ENCODE measurements at places on chromosomes 5 and 9. TPM values are rescaled to one million over a fixed set of nuclear protein-coding genes. Genes with fewer than 3 reads are reported as not detected.

GRCh38 chr5:90621848-90622247, 63.3 kb downstream of the ADGRV1 start:
- no peaks in the 10 kb centered on the region for H3K36me3 ChIP-seq
- no peak overlapping the region for H3K4me3 ChIP-seq
- no peak for DNase-seq

Gene C9orf153
- total RNA-seq, result 0.52 TPM

Gene CFAP157
- total RNA-seq, result 0.65 TPM

DNA sequence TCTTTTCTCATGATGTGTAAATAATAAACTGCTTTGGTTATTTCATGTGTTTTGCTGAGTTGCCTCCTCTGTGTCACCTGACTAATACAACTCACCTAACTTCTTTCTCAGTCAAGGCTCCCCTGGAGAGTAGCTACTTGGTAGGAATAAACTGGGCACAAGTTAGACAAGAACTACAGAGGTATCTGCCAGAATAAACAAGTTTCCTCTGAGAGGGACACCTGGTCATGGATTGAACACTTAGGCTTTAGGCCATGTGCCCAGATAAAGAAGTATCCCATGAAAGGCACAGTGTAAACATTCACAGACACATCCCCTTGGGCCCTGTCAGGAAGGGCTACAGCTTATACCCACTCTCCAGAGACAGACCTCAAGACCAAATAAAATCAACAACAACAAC, 532.5 kb downstream of the KIF4B start:
- H3K36me3 ChIP-seq, result no peaks in the 10 kb centered on the region
- H3K4me1 ChIP-seq, result no peaks in the 10 kb centered on the region
- no peaks in the 10 kb centered on the region for H3K27me3 ChIP-seq
- no peak for DNase-seq
- H3K27ac ChIP-seq, result no peak overlapping the region
- no peak overlapping the region for H3K4me3 ChIP-seq

Gene CER1
- not detected for total RNA-seq

DNA sequence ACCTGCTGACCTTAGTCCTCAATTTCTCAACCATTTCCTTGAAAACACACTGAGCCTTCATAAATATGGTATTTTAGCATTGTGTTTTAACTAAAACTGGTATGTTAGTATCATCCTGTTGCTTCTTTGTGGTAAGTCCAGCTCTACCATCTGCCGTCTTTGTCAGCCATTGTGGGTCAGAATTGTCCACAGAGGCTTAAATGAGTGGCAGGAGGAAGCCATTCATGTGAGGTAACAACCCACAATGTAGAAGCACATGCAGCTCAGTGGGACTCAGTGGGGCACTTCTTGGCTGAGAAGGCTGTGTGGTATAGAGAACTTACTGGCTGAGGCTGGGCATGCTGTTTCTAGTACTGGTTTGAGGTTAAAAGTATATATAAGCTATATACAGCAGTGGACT, 149.2 kb upstream of the NR3C1 start:
- H3K4me3 ChIP-seq, result no peak overlapping the region
- H3K36me3 ChIP-seq, result no peaks in the 10 kb centered on the region
- no peaks in the 10 kb centered on the region for H3K27me3 ChIP-seq
- peaks cover 10% of the 10 kb centered on the region for H3K4me1 ChIP-seq
- no peak for DNase-seq

Gene PRR16
- total RNA-seq, result 2.8 TPM

GRCh38 chr9:16515879-16516301, 354.6 kb downstream of the BNC2 start:
- H3K4me3 ChIP-seq, result no peak overlapping the region
- H3K27me3 ChIP-seq, result no peaks in the 10 kb centered on the region
- H3K4me1 ChIP-seq, result no peaks in the 10 kb centered on the region
- no peak for DNase-seq

GRCh38 chr5:136740228-136740627, 374.9 kb upstream of the TRPC7 start:
- DNase-seq, result no peak
- H3K4me1 ChIP-seq, result no peaks in the 10 kb centered on the region
- no peak overlapping the region for H3K27ac ChIP-seq

- H3K36me3 ChIP-seq, result no peaks in the 10 kb centered on the region
- H3K27me3 ChIP-seq, result no peaks in the 10 kb centered on the region
- H3K27ac ChIP-seq, result no peak overlapping the region
- DNase-seq, result no peak
- no peaks in the 10 kb centered on the region for H3K4me1 ChIP-seq
These were observed 265.0 kb upstream of the FAM174A start for GRCh38 chr5:100270023-100270771.

DNA sequence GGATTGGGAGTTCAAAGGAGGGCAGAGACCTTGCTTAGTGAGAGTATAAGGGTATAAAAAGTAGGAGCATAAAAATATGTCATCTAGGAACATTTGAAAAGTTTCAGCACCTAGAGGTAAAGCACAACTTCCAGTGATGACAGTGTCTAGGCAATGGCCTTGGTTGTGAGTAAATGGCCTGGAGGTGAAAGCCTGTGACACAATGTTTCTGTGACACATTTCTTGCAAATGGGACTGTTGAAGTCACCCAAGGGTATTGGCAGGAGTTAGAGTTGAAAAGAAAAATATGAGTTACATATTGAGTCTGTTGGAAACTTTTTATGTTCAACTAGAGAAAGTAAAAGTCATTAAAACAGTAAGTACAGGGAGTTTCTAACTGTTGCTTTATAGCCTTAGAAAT, 14.8 kb downstream of the C5orf47 start:
- DNase-seq, result no peak
- H3K36me3 ChIP-seq, result no peaks in the 10 kb centered on the region
- peaks cover 43% of the 10 kb centered on the region for H3K27me3 ChIP-seq

GRCh38 chr5:9624196-9624947, 5.8 kb downstream of the TAS2R1 start:
- no peaks in the 10 kb centered on the region for H3K36me3 ChIP-seq
- H3K27ac ChIP-seq, result no peak overlapping the region
- peaks cover 7% of the 10 kb centered on the region for H3K4me1 ChIP-seq
- H3K4me3 ChIP-seq, result no peak overlapping the region

DNA sequence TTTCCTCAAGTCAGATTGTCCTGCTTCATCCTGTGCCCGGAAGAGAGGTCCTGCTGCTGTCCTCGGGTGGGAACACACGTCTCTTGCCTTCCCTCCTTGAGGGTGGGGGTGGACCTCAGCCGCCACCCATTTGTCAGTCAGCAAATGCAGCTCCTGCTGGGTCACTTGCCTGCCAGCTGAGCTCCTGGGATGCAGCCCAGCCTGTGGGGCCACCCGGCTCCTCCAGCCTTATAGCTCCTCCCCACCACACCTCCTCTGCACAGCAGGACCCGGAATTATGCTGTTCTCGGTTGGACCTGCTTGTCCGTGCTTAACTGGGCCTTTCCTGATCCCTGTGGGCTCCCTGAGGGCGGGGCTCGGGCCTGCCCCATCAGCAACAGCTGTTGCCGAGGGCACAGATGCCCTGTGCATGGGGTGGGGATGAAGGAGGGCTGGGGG, 52.7 kb downstream of the RXRA start:
- peak overlapping the region; percentile 36 for H3K4me3 ChIP-seq
- DNase-seq, result peak; percentile 94
- H3K36me3 ChIP-seq, result no peaks in the 10 kb centered on the region
- peaks cover 95% of the 10 kb centered on the region for H3K4me1 ChIP-seq
- H3K27me3 ChIP-seq, result no peaks in the 10 kb centered on the region

DNA sequence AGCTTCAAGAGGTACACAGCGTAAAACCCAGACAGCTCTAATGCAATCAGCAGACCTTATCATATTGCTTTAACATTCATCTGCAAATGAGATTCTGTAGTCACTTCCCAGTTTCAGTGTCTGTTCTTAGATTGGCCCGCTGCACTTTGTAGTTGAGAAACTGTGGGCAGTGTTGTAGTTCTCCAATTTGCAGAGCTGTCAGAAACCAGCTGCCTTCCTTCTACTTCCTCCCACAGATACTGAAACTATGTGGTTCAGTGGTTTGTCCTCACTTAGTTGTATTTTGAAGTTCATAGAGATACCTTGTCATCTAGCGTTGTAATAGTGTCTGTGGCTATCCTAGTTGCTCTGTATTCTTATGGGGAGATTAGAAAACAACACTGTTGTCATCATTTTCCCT, 39.6 kb upstream of the TRIM36 start:
- H3K27me3 ChIP-seq, result no peaks in the 10 kb centered on the region
- no peak overlapping the region for H3K27ac ChIP-seq
- H3K4me1 ChIP-seq, result no peaks in the 10 kb centered on the region

DNA sequence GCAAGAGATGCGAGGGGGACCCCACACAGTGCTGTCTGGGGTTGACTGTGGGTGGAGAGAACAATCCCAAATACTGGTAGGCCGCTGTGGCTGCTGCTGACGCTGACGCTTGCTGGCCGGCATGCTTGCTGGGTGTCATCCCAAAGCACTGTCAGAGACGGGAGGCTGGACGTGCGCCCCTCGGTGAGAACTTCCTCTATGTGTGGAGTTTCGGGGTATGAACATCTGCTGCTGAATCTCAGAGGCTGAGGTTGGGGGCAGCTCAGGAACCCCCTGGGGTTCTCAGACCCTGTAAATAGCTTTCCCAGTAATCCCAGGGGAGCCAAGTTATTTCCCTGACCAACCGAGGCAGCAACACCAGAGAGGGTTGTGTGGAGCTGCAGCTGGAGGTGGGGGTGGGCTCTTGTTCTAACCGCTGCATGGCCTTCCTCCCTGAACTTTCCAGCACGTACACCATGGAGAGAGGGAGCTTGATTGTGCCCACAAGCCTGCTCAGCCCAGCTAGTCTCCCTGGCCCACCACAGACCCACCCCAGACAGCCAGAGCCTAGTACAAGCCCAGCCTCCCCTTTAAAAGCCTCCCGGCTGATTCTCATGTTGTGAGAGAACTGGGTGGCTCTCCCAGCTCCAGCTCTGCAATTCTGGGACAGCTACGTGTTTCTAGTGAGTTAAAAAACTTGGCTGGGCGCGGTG, 21.8 kb upstream of the SLC12A7 start:
- DNase-seq, result no peak
- no peaks in the 10 kb centered on the region for H3K36me3 ChIP-seq
- no peaks in the 10 kb centered on the region for H3K27me3 ChIP-seq
- peaks cover 32% of the 10 kb centered on the region for H3K4me1 ChIP-seq
- no peak overlapping the region for H3K27ac ChIP-seq
- H3K4me3 ChIP-seq, result no peak overlapping the region

DNA sequence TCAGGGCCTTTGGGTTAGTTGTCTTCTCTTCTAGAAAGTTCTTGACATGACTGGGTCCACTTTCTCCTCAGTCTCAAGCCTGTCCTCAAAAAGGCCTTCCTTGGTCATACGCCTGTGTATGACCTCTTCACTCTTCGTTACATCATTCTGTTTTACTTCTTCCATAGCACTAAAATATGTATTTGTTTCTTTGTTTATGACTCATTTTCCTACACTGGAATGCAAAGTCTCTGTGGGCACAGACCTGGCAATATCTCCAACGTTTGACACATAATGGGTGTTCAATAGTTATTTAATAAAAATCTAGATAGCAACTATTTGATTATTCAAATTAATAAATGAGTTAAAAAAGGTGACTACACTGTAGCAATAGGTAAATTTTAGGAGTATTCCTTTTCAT, 85.1 kb downstream of the YIPF5 start:
- H3K4me1 ChIP-seq, result no peaks in the 10 kb centered on the region
- H3K27me3 ChIP-seq, result no peaks in the 10 kb centered on the region
- no peaks in the 10 kb centered on the region for H3K36me3 ChIP-seq

DNA sequence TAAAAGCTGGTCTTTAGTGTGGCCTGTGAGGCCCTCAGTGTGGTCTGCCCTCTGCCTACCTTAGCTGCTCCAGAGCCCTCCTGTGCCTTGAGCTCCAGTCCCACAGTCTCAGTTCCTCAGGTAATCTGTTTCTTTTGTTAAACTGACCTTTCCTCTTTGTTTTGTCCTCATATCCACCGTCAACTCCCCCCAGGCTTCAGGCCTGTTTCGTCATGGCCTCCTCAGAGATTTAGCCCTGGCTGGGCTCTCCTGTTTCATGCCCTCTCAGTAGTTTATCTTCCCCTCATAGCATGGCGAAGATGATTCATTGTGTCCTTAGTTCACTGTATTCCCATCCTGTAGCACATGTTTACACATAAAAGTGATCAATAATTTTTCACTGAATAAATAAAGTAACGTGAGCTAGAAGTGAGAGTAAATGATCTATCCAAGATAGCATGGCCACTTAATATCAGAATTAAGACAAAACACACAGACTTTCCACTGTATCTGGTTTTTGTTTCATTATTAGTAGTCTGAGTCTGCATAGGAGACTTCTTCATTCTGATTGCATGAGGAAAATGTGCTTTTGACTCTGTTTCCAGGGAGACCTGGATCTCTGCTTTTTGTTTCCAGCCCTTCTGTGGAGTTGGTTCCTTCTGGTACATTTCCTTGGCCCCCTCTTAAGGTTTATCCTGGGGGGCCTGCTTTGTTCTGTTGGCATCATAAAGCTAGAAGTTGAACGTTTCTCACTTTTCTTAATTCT, 70.5 kb downstream of the SNX24 start:
- H3K27ac ChIP-seq, result no peak overlapping the region
- DNase-seq, result no peak
- H3K4me1 ChIP-seq, result no peaks in the 10 kb centered on the region

DNA sequence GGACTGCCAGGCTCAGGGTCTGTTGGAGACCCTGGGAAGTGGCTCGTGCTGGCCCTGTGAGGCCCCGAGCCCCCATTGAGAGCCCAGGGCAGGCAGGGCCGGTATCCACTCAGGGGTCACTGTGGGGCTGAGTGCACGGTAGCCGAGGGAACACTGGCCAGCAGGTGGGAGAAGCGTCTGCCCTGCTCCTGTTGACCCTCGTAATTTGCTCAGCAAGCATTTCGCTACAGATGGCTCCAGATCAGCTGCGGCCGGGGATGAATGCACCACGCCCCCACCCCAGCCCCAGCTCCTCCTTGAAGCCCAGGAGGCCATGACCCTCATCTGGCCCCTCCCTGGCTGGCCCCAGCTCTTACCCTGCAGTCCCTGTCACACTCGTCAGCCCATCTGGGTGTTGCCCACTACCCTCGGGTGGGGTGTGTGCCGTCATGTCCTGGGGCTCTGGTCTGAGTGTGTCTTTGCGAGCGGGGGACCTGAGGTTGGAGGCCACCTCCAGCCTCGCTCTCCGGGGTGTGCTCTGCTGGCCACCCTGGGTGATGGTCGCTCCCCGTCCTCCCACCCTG, 6.1 kb upstream of the NRARP start:
- peaks cover 40% of the 10 kb centered on the region for H3K4me1 ChIP-seq
- DNase-seq, result no peak
- H3K36me3 ChIP-seq, result no peaks in the 10 kb centered on the region
- H3K4me3 ChIP-seq, result no peak overlapping the region
- no peak overlapping the region for H3K27ac ChIP-seq

DNA sequence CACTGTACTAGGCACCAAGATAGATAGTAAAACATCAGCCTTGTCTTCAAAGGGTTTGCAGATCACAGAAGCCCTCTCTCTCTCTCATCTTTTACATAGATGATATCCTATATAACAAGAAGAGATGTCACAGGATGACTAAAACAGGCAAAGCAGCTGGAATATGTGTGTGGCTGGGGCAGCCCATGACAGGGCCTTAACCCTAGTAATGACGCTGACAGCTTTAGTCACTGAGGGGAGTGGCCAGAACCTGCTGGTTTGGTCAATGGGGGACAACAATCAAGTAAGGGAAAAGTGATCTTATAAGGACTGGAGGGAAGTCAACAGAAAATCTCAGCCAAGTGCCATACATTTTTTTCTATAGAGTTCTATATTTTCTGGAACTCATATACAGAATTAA, 41.9 kb upstream of the RIC1 start:
- H3K36me3 ChIP-seq, result no peaks in the 10 kb centered on the region
- H3K4me3 ChIP-seq, result no peak overlapping the region
- H3K27me3 ChIP-seq, result no peaks in the 10 kb centered on the region
- DNase-seq, result peak; percentile 12
